ENCODE measurements at places on chromosomes 11 and 22. TPM values are rescaled to one million over a fixed set of nuclear protein-coding genes. Genes with fewer than 3 reads are reported as not detected.
A peak's percentile ranks its signal among the peaks of the same experiment; 100 is the strongest.

GRCh38 chr11:104873252-104873651 is 25.0 kb downstream of the CASP12 start:
- no peak for DNase-seq

The ILK gene
- 272 TPM for total RNA-seq

DNA sequence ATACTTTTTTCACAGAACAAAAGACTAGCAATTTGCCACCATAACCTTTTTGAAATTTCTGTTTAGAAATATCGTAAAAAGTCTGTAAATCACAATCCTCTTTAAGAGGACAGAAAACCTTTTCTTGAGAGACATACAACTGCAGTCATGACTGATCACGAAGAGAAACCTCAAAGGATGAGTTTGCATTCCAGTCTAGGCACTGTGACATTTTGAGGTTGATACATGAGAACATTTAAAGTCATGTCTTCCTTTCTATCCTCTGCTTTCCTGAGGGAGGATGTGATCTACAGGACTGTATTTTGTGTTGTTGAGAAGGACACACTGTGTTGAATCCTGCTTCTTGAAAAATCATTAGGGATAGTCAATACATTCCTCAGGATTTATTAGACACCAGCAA is 476.7 kb upstream of the CCDC179 start:
- peak; percentile 33 for DNase-seq

DNA sequence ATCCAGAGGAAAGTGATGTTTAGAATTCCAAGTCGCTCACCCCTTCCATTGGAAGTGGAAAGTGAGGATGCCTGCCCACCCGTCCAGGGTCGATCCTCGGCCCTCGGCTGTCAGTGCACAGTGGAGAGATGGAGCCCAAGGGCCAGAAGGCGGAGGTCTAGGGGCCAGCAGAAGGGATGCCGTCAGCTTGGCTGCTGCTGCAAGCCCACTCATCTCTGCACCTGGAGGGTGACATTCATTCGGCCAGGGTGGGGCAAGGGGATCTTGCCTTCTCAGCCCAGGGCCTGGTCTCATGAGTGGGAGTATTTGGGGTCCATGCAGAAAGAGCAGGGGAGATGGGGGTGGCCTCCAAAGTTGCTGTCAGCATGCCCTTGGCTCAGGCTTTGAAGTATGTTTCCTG is 30.7 kb downstream of the LINC01488 start:
- DNase-seq, result no peak

DNA sequence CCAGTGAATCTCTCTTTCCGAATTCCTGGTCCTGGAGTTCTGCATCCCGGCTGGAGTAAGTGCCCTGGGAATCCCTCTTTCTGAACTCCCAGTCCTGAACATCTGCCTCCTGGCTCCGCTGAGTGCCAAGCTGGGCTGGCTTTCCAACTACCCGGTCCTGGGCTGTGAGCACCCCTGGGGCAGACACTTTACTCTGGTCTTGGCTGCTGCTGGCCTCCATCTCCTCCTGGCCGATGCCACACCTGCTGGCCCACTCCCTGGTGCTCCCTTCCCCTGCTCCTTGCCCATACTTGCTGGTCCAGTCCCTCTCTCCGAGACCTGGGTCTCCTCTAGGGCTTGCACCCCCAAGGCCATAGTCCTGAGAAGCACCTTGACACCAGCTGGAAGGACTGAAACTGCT is 14.7 kb downstream of the TNKS1BP1 start:
- DNase-seq, result no peak

- DNase-seq, result peak; percentile 89
These were observed 28.0 kb upstream of the RRAS2 start for GRCh38 chr11:14386895-14387480.

GRCh38 chr11:124446916-124447315 is 1.4 kb upstream of the OR8B8 start:
- peak; percentile 15 for DNase-seq

The OR2D2 gene
- 0.28 TPM for total RNA-seq

The MRPL16 gene
- total RNA-seq, result 43.9 TPM

GRCh38 chr11:58900479-58901420 is 38.5 kb upstream of the GLYATL1 start:
- peak; percentile 73 for DNase-seq

- DNase-seq, result no peak
These were observed 3.9 kb downstream of the PACSIN3 start for GRCh38 chr11:47182380-47182779.

The MMP1 gene
- 245 TPM for total RNA-seq

DNA sequence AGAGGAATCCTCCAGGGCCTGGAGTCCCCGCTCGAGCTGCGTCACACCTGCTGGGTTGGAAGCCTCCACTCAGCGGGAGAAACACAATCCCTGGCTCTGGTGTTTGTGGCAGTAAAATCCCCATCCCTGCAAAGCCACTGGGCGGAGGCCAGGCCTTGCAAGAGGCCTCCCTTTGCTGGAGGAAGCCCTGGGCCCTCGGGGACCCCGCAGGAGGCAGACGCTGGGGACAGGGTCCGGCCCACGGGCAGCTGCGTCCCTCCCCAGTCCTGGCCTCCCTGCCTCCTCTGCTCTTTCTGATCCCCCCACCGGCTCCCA is 194.7 kb downstream of the BRD1 start:
- DNase-seq, result no peak

The CCDC89 gene
- total RNA-seq, result 9.4 TPM

GRCh38 chr22:50697667-50698506 is 25.3 kb downstream of the SHANK3 start:
- DNase-seq, result no peak

The HOATZ gene
- total RNA-seq, result not detected
